Jurkat, Clone E6-1 (cell line): ENCODE measurements at places on chromosomes 5 and 9.
A peak's percentile ranks its signal among the peaks of the same experiment; 100 is the strongest.

GRCh38 chr9:7794196-7794595, 5.4 kb downstream of the DMAC1 start:
- DNase-seq: no peak

DNA sequence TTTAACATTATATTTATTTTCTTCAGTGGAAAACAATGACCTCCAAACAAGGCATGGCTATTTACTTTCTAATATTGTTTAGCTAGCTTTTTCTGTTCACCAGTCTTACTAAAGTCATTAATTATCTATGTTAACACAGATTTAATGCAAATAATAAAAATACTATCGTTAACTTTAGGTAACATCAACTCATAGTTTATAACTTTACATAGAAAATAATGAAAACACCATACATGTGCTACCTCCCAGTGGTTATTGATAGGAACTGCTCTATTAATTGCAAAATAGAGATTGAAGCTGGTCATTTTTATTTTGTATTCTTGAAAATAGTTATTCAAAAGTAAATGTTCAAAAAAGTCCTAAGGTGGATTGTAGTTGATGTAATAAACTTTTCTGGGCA, 78.3 kb upstream of the HCN1 start:
- no peak for DNase-seq

- DNase-seq: no peak
Measured at GRCh38 chr9:132311978-132312377, 42.8 kb downstream of the SETX start.

DNA sequence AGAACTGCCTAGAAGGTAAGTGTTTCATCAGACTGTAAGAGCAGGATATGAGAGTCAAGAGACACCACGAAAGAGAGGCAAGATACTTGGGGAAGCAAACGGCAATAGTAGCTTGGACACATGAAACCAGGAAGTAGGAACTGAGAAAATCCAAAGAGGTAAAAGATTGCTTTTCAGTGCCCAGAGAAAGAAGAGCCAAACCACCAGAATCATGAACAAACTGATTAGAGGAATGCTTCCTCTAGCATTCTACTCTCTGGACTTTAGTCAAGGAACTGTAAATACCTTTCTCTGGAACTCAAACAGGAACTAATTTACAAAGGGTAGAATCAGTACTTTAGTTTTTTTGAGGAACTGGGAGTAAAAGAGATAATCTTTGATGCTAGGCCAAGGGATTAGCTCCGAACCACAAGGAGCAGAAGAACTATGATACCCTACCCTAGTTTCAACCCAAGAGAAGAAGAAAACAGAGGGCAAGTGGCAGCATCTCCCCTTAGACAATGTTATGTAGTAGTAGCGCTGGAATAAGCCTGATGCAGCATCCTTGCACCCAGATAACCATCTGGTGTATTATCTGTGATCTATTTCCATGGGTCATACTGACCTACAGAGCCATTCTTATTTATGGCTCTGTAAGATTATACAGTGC, 41.3 kb downstream of the EFCAB9 start:
- no peak for DNase-seq

- DNase-seq: no peak
Measured at GRCh38 chr9:30348904-30349303, 2035.5 kb upstream of the ACO1 start.

DNA sequence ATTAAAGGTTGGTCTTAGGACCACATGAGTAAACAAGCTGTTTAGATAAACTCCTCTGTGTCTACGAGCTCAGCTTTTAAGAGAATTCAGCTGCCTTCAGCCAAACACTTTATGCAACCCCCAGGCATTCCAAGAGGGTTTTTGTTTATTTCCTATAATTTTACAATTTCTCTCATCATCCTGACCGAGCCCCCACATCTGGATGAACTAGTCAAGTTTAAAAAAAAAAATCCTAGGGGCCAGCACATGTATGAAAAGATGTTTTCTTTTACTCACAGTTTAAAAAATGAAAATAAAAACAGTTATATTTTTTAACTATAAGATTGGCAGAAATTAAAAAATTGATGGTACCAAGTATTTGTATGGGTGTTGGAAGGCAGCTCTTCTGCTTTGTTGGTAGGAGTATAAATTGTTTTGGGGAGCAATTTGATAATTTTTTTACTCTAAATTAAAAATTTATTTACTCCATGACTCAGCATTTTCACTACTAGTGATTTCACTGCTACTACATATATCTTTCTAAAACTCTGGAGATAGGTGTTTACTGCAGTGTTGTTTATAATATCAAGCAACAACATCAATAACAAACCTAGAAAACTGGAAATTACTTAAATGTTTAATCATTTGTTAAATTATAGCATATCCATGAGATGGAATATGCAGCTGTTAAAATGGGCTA, 18.1 kb downstream of the YTHDC2 start:
- no peak for DNase-seq

- DNase-seq: no peak
Measured at GRCh38 chr9:128385496-128386460, 14.6 kb downstream of the URM1 start.

- DNase-seq: no peak
Measured at GRCh38 chr9:27856054-27856453, 282.8 kb upstream of the C9orf72 start.

- no peak for DNase-seq
Measured at GRCh38 chr5:149442563-149443182, 63.6 kb upstream of the IL17B start.

- no peak for DNase-seq
Measured at GRCh38 chr5:163165277-163165676, 272.1 kb upstream of the CCNG1 start.

DNA sequence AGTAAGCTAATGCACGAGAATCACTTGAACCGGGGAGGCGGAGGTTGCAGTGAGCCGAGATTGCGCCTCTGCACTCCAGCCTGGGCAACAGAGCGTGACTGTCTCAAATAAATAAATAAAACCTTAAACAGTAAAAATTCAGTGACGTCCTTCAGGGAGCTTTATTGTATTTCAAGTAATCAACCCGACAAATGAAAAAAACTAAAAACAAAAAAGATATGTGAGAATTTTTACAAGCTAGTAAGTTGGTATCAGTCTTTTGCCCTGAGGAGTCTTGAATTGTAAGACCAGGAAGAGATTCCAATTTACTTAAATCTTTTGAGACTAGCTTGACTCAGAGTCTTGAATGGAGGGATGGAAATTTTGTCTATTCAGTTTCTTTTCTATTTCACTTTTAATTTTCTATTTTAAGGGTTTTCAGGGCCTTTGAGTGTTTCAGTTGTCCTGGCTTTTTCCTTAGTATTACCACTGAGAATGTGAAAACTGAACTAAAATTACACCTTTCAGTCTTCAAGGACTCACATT, 126.0 kb upstream of the DHFR start:
- no peak for DNase-seq

- DNase-seq: no peak
Measured at GRCh38 chr5:537621-538071, 13.4 kb upstream of the SLC9A3 start.

DNA sequence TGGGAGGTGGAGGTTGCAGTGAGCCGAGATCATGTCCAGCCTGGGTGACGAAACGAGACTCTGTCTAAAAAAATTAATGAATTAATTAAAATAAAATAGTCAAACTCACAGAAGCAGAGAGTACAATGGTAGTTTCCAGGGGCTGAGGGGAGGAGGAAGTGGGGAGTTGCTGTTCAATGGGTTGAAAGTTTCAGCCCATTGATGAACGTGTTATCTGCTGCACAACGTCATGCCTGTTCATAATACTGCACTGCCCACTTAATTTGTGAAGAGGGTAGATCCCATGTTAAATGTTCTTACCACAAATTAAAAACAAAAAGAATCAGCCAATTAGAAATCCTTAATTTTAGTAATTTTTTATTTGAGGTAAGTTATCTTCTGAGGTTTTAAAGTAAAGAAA, 16.4 kb upstream of the RUFY1 start:
- no peak for DNase-seq

GRCh38 chr5:180605554-180606214, 14.4 kb upstream of the SCGB3A1 start:
- peak; percentile 77 for DNase-seq

DNA sequence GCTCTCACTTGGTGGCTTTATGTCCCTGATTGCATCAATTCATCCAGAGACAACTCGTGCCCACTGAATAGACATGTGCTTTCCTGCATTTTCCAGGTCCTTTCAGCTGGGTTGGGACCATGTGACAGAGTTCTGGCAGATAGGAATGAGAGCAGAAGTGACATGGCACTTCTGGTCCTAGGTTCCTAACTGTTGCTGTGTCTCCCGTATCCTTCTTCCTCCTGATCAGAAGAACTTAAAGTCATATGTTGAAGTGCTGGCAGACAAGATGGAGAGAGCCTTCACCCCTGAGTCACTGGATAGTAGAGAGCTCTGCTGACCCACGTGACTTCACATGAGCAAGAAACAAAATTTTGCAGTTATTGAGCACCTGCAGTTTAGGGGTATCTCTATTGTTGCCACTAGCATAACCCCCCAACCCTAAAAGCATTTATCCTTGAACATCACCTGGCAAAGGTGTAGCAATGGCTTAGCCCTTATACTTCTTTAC, 80.0 kb downstream of the NREP start:
- DNase-seq: no peak

GRCh38 chr9:79080536-79080935, 491.2 kb upstream of the TLE4 start:
- DNase-seq: no peak

DNA sequence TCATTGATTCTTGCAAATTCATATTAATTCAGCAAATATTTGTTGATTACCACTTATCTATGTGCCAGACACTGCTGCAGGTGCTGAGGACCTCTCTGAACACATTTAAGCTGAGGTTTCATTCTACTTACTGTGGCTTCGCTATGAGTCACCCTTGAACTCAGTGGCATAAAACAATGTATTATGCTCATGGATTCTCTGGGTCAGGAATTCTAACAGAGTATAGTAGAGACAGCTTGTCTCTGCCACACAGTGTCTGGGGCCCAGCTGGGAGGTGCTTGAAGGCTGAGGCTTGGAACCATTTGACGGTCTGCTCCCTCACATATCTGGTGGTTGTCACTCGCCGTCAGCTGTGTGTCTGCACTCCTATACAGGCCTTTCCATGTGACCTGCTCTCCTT, 124.3 kb upstream of the NR3C1 start:
- no peak for DNase-seq

GRCh38 chr5:150515446-150515845, 7.5 kb downstream of the NDST1 start:
- DNase-seq: no peak

GRCh38 chr5:178080618-178081410, 32.5 kb upstream of the N4BP3 start:
- DNase-seq: no peak

- no peak for DNase-seq
Measured at GRCh38 chr5:1278216-1278615, 16.7 kb downstream of the TERT start.

DNA sequence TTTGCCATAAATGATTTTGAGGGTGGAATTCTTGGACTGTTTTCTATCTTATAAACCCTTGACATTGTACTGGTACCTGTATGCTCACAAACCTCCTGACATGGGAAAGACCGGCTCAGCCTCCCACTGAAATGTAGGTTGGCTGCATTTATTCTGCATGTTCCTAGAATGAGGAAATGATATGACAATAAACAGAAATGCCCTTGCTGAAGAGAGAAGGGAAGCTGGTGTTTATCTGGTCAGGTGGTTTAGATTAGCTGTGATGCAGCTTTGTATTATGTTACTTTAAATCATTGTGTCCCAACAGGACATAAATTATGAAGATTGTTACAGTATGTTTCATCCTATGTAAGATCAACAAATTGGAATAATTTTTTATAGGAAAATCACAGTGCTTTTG, 23.1 kb upstream of the CATSPER3 start:
- no peak for DNase-seq

DNA sequence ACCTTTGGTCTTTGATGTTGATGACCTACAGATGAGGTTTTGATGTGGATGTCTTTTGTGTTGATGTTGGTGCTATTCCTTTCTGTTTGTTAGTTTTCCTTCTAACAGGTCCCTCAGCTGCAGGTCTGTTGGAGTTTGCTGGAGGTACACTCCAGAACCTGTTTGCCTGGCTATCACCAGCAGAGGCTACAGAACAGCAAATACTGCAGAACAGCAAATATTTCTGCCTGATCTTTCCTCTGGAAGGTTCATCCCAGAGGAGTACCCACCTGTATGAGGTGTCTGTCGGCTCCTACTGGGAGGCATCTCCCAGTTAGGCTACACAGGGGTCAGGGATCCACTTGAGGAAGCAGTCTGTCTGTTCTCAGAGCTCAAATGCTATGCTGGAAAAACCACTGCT, 694.5 kb upstream of the CDH6 start:
- DNase-seq: no peak

DNA sequence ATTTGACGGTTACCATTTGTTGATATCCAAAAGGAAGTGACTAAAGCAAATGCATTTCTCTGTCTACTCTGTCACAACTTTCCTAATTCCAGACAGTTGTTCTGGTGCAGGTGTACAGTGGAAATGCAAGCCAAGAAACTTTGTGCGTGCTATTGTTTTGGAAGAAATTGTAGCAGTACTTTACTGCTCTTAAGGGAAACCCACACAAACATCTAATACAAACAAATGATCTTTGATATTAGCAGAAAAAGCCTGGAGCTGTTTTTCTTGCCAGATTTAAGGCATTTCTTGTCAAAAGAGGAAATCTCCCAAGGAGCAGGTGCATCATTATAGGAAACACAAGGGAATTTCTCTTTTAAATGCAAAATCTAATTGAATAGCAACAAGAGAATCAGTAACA, 2.0 kb downstream of the SNCAIP start:
- DNase-seq: no peak

- DNase-seq: no peak
Measured at GRCh38 chr5:32848681-32849080, 137.6 kb downstream of the NPR3 start.

GRCh38 chr5:146388386-146388785, 49.7 kb downstream of the POU4F3 start:
- no peak for DNase-seq

- no peak for DNase-seq
Measured at GRCh38 chr5:77180167-77181081, 30.1 kb upstream of the PDE8B start.

- DNase-seq: no peak
Measured at GRCh38 chr5:103094737-103095136, 25.2 kb downstream of the GIN1 start.

DNA sequence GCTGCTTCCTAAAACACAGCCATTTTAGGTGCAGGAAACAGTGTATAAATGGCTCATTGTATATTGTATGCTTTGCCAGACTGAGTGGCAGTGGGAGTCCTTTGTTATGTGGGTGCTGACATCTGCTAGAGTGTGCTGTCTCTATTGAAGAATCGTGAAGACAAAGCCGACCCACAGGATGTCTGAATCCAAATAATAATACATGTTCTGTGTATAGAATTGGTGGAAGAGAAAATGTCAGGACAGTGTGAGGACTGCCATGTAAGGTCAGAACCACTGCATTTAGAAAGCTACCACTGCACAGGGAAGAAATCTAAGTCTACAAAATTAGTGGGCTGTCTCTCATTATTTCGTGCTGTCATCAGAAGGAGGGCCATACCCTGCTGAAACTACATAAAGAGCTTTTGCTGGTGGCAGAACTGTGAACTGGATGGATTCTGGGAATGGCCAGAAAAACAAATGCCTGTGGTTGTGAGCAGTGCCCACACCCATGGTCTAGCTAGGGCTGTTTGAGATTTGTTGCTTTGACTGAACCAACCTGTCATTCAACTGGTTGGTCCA, 2.5 kb downstream of the IL7R start:
- no peak for DNase-seq

GRCh38 chr9:4038182-4038723, 261.6 kb downstream of the GLIS3 start:
- DNase-seq: no peak
